ENCODE measurements at places on chromosomes 4 and X.

DNA sequence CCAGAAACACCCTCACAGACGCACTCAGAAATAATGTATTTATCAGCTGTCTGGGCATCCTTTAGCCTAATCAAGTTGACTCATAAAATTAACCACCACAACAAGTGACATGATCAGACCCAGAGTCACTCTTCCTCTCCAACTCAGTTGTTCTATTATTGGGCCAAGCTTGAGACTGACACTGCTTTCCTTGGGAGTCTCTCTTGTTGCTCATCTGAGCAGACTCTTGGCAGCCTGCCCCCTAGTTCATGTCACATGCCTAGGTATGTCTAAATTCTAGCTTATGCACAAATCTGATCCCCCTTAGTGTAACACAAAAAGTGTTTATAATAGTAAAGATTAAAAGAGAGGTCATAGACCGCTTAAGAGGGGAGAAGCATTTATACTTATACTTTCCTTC is 72.6 kb upstream of the ADAMTS3 start:
- DNase-seq = no peak

DNA sequence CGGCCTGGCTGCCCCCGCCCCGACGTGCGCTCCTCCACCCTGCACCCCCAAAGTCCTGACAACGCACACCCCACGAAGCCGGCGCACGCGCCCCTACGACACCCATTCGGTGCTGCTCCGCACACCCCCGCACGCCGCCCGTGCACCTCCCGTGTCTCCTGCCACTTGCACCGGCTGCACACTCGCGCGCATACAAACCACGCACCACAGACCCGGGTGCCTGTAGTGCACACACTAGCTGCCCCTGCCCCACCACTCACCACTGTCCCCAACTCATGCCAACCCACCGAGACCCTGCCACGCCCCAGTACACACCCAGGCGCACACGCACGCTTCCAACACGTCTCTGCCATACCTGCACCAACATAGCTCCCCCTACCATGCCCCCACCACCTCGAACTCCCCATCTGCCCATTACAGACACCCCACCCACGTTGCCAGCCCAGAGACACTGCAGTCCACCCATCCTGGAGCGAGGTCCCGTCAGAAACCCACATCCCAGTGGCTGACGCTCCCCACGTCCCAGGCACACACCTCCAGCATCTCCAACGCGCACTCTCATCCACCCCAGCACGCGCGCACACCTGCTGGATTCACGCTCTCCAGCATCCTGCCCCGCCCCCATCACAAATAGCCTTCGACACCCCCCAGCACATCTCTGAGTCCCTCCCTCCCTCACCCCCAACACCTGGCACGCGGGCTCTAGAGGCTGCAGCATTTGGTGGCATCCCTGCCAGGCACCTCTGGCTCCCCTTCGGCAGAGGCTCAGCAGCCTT is 4.2 kb upstream of the DUSP9 start:
- no peak for DNase-seq

- no peak for DNase-seq
Measured at GRCh38 chrX:107610667-107611066, 17.6 kb upstream of the PRPS1 start.

- DNase-seq = no peak
Measured at GRCh38 chrX:130805903-130806302, 97.1 kb downstream of the ENOX2 start.

GRCh38 chr4:24831637-24832036 is 36.3 kb downstream of the SOD3 start:
- no peak for DNase-seq
